Brain pericyte (primary cell): ENCODE measurements at places on chromosomes 13 and 19.

DNA sequence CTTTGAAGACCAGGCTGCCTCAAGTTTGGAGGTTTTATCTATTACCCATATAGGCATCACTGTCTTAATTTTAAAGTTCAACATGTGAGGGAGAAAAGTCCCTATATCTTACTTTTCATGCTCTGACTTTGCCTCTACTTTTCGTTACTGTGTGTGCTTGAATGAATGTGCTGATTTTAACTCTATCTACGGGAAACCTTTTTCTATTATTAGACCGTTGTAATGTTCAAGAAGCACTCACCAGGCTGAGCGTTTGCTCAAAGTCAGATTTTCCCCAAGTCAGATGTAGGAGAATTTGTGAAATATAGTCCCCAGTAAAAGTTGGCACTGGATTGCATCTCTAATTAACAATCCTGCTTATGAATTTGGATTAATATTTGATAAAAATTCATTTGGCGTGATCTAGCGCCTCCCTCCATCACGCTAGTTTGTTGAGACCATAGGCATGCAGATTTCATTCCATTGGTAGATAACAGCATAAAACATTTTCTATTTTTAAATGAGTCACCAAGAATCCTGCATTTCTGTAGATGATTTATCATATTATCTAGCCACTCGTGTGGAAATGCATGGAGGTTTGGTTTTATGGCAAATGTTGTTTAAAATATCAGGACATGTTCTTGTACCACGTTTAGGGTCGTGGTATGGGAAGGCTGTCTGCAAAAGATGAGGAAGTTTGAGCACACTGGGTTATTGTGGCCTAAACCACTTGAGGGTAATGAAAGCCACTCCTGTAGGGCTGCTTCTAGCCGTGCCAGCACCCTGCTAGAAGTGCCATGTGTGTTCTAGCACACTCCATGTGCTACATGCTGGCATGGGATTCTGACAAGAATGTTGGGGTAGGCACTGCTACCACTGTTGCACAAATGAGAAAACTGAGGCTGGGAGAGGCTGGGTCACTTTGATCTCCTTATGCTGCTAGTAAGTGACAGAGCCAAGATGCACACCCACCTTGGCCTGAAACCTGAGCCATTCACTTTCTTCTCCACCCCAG lies 179.4 kb downstream of the FGF9 start:
- no peak for DNase-seq

GRCh38 chr13:42113478-42113877 lies 65.0 kb downstream of the DGKH start:
- DNase-seq, result no peak

DNA sequence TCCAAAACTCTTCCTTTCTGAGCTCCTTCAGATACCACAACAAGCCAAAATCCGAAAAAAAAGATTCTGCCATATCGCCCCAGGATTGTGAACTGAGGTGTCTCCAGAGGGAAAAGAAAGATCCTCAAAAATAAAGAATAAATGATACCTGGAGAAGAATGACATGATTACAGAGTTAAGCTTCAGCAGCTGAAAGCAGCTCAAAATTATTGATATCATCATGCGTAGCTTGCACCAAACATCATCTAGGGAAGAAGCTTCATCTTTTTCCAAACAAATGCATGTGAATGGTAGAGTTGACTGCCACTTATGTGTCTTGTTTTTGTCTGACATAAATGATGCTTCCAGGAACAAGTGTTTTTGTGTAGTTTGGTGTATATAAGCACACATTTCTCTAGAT lies at the start of gene NLRP9:
Gene NLRP9, minus strand, starts transcription at position 101 of the 400 bp plus-strand sequence. Its CDS starts 28 bp downstream, at position 73.
- no peak for DNase-seq

DNA sequence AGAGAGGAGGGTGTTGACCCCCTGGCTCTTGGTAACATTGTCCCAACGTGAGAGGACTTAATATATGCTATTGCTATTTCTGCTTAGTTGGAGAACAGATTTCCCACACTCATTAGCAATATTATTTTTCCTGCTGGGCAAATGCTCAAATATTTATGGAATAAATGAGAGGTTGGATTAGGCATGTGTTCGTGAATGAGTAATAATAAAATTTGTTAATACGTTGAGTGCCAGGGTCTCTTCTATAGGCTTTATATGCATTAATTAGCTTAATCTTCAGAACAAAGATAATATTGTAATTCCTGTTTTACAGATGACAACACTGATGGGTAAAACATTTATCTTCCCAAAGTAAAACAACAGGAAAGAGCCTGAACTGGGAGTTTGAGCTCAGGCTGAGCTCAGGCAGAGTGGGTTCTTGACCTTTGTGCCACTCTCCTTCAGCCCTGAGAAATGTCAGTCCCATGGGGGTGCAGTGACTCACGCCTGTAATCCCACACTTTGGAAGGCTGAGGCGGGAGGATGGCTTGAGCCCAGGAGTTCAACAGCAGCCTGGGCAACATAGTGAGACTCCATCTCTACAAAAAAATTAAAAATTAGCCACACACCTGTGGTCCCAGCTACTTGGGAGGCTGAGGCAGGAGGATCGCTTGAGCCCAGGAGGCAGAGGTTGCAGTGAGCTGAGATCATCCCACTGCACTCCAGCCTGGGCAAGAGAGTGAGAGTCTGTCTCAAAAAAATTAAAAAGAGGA lies 1.2 kb downstream of the ZNF233 start:
- no peak for DNase-seq

GRCh38 chr19:42279902-42280814 lies 11.1 kb downstream of the CIC start:
- DNase-seq, result no peak

DNA sequence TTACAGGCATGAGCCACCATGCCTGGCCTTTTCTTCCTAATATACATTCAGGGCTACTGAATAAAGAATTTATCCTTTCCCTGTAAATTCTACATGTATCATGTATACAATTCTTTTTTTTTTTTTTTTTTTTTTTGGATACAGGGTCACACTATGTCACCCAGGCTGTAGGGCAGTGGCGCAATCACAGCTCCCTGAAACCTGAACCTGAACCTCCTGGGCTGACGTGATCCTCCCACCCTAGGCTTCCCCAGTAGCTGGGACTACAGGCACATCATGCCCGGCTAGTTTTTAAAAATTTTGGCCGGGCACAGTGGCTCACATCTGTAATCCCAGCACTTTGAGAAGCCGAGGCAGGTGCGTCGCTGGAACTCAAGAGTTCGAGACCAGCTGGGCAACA lies 6.5 kb upstream of the SLC44A2 start:
- DNase-seq, result no peak

DNA sequence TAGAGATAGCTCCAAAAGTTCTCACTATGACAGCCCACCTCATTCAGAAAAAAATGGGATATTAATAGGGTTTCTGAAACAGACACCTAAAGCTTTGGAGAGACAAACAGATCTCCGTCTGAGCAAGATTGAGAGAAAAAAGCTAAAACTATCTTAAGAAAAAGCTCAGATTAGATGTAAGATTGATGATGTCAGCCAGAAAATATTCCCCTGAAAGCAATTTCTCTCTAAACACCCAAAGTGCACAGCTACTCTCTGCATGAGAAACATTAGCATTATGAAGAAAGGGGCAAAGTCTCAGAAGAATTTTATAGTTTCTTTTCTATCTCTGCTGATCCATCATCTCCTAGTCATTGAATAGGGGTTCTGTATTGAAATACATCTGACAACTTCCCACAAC lies 148.9 kb downstream of the ZNF737 start:
- DNase-seq, result no peak

DNA sequence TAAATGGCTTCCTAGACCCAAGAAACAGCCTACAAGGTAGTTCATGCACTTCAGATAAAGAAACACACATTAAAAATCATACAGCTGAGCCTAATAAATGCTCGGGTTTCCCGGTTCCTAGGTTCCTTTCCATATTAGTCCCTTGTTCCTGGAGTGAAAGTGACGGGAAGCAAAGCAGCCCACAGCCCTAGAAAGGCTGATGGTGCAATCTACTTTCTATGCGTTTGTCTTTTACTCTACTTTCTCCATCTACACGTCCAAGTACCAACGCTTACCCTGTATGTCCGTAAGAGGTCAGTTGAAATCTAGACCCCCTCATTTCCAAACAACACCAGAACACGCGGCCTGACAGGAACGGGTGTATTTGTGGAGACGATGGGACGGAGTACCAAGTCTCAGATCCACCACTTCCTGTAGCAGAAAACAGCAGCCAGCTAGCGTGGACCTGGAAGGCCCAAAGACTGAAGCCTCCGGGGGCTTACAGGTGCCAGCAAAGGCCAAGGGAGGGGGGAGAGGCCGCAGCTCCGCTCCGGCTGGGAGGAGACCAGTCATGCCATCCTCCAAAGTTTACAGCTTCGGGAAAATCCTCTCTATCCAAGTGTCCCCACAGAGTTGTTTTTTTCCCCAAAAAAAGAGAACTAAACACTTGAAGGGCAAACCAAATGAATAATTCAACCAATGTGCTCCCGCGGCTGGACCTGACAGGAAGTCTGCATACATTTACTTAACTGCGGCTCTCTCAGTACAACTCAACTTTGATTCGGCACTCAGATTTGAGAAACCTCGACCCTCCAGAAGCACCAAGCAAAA lies 34.1 kb downstream of the STK24 start:
- DNase-seq, result no peak

GRCh38 chr13:43961909-43962308 lies 82.2 kb downstream of the LACC1 start:
- no peak for DNase-seq

DNA sequence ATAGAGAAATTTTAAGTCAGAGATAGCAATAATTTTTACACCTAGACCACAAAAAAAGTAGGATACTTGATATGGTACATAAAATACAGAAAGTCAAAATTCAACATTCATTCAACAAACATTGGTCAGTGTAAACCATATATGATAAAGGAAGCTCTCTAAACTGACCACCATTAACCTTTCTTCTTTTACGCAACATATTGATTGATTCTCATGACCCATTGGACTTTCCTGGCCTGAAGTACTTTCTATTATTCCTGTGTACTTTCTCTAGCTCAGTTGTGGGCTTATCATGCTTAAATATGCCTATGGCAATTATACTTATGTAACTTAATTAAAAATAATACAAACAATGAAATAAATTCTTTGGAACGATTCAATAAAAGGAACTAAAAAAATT lies 10.7 kb downstream of the PIBF1 start:
- DNase-seq, result no peak

DNA sequence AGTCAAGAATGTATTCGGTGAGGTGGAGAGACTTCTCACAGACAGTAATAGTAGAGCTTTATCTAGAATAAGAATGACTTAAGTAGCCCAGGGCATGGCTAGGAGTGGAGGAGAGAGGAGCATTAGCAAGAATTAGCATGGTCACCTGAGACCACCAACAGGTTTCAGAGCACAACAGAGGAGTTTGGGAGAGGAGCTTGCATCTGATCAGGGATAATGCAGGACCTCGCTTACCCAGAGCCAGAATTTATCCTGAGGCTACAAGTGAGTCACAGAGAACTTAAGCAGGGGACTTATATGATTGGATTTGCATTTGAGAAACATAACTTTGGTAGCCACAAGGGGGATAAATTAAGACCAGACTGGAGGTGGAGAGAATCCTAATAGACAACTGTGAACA lies 102.1 kb upstream of the FNDC3A start:
- no peak for DNase-seq

GRCh38 chr13:40109351-40109844 lies 453.9 kb downstream of the COG6 start:
- DNase-seq, result peak; percentile 50

- no peak for DNase-seq
Measured at GRCh38 chr13:79776531-79777295, 295.8 kb downstream of the NDFIP2 start.

GRCh38 chr19:57720878-57721277 lies 6.5 kb downstream of the ZNF671 start:
- DNase-seq, result no peak

- DNase-seq, result no peak
Measured at GRCh38 chr19:7833225-7834099, 3.4 kb downstream of the EVI5L start.

DNA sequence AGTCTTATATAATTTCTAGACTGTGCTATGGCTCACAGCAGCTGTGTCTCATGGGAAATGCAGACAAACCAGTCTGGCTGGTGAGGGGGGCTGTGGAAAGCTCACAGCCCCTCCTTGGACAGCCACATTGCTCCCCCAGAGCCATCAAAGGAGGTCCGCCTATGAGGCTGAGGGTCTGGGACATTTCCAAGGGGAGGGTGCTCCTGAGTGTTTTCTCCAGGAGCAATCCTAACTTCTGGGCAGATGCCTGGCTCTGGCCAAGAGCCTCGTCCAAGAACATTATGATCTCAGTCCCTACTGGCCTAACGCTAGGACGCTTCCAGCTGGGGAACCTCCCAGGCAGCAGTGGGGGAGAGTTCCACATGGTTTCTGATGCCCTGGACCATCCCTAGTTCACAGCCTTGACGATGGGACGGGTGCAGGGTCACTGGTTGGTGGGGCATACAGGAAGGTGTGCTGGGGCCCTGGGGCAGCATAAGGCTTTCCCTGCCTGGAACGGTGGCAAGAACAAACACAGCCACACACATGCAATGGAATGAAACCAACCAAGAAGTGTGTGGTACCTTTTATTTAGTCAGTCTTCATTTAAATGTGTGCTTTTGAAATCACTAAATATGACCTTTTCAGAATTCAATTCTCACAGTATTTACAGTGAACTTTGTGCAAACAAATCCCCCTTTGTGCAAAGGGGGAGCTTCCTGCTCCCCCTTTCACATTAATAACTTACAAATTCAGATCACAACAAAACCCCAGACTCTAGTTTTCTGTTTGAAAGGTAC lies 60.6 kb downstream of the CDADC1 start:
- peak; percentile 20 for DNase-seq

DNA sequence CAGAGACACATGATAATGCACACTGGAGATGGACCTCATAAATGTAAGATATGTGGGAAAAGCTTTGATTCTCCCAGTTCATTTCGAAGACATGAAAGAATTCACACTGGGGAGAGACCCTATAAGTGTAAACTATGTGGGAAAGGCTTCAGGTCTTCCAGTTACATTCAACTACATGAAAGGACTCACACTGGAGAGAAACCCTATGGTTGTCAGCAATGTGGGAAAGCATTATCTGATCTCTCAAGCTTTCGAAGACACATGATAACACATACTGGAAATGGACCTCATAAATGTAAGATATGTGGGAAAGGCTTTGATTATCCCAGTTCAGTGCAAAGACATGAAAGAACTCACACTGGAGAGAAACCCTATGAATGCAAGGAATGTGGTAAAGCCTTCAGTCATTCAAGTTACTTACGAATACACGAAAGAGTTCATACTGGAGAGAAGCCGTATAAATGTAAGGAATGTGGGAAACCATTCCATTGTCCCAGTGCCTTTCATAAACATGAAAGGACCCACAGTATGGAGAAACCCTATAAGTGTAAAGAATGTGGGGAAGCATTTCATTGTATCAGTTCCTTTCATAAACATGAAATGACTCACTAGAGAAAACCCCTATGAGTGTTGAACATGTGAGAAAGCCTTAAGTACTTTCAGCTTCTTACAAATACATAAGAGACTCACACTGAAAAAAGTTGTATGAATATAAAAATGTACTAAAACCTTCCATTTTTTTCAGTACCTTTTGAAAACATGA lies 14.7 kb downstream of the ZNF441 start:
- no peak for DNase-seq

DNA sequence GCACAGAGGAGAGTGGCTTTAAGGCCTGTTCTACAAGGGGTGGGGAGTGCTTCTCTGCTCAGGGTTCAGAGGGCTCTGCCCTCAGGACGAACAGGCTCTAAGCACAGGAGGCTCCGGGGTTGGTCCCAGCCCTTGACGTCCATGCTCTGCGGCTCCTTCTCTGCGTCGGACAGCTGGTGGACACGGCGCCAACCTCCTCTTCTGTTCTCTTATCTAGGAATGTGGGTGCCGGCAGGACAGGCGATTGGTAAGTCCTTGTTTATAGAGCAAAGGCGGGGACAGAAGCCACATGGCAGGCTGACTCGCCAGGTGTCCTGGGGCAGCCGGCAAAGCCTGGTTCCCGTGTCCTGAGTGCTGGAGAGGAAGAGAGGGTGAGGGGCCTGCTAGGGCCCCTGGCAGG lies 8.4 kb upstream of the RPS15 start:
- DNase-seq, result no peak
